Activated T-cell treated with anti-CD3 and anti-CD28 coated beads for 24 hours (primary cell): ENCODE measurements at places on chromosomes 13 and 19.

DNA sequence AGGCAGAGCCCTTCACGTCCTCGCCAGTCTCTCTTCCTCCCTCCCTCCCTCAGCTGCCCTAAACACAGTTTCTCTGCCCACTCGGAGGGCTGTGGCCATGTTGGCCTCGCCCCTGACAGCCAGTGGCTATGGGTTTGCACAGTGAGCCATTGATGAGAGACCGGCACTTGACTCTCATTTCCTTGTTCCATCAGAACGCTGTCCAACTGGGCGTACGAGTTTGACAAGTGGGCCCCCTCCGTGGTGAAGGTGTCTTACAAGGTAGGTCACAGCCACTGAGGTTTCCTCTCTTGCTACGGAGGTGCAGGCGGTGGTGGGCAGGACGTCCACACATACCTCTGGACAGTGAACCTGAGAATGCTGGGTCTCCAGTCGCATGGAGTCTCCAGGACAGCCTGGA is 57.9 kb downstream of the SMARCA4 start:
- DNase-seq = no peak

GRCh38 chr19:22603518-22604440 is 30.3 kb upstream of the ZNF492 start:
- no peak for DNase-seq

DNA sequence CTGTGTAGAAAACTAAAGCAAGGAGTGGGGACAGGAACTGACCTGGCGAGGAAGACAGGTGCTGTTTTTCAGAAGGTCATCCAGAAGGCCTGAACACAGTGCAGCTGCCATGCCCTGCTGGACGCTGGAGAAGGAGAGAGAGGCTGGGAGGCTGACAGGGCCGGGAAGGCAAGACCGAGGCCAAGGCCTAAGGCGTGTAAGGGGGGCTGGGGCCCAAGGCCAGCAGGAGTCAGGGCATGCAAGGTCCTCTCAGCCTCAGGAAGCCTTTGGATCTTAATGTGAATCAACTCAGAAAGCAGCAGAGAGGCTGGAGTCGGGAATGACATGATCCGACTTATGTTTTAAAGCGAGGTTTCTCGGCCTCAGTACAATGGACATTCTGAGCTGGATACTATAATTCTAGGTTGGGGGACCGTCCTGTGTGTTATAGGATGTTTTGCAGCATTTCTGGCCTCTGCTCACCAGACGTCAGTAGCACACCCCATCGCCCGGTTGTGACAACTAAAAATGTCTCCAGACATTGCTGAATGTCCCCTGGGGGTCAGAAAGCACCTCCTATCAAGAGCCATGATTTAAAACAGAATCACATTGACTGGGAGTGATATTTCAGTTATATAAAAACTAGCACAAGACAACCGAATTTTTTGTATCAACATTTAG is 530.4 kb downstream of the MYO16 start:
- no peak for DNase-seq

DNA sequence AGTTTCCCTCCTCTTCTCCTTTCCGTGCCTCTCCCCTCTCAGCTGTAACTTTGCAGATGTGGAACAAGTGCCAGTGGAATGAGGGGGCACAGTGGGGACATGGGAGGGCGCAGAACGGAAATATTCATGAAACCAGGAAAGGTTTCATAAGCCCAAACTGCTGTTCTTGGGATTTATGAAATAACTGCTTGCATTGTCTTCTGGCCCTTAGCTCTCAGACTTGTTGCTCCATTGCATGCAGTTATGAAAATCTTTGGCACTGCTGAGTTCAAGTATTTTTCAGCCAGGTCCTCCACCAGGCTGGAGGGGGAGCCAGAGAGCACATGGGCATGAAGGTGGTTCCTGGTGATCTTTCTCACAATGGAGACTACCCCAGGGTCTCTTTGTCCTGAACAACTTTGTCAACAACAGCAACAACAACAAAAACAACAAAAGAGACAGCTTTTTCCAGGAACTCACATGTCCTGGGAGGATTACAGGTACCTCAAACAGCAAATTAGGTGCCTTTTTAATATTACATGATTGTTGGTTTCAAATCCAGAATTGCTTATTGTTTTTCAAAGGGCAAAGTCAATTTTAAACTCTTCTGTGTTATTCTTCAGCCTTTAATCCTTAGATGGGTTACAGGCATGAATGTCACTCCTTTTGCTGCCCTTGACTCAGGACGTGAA is 1.5 kb downstream of the RGCC start:
- peak; percentile 52 for DNase-seq

GRCh38 chr13:50451609-50452008 is 391.9 kb downstream of the DLEU7 start:
- no peak for DNase-seq

- DNase-seq = no peak
These were observed 615.4 kb upstream of the MIR17HG start for GRCh38 chr13:90732049-90732448.

GRCh38 chr19:52566588-52566987 is 3.5 kb upstream of the ZNF701 start:
- no peak for DNase-seq

DNA sequence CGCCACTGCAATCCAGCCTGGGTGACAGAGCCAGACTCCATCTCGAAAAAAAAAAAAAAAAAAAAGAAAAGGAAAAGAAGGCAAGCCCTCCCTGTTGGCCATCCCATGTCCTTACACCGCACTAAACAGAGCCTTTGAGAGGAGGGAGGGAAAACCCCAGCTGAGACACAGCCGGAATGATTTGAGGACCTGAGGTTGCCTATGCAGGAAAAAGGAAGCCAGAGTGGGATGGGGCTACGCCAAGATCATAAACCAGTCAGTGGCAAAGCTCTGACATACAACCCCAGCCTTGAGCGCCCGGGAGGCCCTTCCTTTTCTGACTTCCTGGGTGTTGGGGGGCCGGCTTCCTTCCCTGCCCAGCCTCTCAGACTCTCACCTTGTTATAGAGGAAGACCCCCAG is 12.5 kb upstream of the CHERP start:
- DNase-seq = no peak

GRCh38 chr19:52600639-52601024 is 30.5 kb downstream of the ZNF701 start:
- no peak for DNase-seq

GRCh38 chr13:111962431-111962891 is 104.5 kb upstream of the SOX1 start:
- no peak for DNase-seq

DNA sequence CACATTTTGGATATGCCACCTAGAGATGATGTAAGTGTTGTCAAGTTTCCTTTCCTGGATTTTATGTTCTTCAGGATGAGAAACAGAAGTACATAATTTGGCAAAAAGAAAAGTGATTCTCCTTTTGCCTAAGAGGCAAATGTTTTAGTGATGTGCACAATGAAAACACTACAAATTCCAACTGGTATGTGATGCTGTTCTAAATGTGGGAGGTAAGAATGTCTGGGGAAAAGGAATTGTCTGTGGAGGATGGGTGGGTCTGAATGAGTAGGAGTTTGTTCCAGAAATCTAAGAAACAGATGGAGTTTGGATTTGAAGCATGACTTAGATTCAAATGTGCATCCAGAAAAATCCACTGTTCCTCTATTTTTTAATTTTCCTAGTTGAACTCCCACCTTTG is 473.6 kb upstream of the SPRY2 start:
- DNase-seq = no peak

GRCh38 chr19:16714702-16715287 is 4.9 kb upstream of the NWD1 start:
- peak; percentile 23 for DNase-seq

GRCh38 chr13:35714588-35715377 is 238.3 kb upstream of the MAB21L1 start:
- no peak for DNase-seq

DNA sequence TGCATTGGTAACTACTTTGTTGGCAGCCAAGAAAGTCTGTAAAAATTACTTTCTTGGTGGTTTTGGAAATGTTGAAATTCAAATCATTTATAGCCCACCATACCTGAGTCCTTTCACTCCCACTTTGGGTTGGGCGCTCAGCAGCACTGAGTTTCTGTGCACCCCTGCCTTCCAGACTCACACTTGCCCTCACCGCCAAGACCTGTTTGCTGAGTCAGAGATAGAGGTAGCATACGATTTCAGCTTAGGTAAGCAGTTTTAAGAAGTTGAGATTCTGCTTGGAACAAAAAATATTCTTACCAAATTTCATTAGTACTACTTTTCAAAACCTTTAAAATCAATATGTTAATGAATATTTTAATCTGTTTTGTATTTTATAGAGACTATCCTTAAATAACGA is 12.6 kb downstream of the MPHOSPH8 start:
- no peak for DNase-seq

DNA sequence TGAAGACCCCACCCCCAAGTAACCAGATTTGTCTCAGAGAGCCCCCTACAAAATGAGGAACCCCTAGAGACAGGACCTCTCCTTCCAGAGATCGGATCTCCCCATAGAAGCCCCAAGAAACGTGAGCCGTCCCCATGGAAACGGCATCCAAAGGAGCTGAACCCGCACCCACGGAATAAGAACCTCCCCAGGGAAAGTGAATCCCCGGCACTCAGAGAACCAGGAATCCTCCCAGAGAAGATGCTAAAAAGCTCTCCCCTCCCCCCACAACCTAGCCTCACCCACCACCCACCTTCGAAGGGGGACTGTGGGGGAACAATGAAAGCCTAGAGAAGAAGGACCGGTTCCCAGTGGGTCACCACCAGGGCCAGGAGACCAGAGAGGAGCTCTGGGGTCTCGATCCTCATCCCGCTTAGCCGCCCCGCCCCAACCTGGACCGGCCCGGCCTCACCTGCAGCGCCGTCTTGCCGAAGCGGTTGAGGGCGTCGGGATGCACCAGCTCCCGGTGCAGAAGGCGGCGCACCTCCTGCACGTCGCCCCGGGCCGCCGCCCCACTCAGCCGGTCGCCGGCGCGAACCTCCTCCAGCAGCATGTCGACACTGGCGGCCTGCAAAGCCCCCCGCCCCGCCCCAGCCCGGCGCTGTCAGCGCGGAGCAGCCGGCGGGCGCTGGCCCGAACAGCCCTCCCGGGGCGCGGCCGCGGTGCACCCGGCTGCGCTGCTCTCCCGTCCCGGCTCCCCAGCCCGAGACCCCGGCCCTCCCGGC is 535 bp downstream of the CDKN2D start:
- peak; percentile 37 for DNase-seq

DNA sequence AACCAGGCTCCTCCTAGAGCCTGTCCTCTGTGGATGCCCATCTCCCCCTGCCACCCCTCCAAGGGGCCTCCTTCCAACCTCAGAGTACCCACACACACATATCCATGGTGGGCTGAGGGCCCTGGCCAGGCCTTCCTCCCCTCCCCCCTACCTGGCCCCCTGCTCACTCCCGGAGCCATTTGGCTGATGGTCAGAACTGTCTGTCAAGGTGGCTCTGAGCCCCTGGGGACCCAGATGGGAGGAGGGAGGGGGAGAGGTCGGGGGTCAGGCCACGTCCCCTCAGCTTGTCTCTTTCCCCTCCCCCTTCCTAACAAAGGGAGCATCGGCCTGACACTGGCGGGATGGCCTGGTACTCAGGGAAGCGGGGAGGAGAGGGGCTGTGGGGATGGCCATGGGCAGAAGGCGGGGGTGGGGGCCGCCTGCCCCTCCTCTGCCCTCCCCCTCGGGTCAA is 18.7 kb upstream of the POU2F2 start:
- no peak for DNase-seq

DNA sequence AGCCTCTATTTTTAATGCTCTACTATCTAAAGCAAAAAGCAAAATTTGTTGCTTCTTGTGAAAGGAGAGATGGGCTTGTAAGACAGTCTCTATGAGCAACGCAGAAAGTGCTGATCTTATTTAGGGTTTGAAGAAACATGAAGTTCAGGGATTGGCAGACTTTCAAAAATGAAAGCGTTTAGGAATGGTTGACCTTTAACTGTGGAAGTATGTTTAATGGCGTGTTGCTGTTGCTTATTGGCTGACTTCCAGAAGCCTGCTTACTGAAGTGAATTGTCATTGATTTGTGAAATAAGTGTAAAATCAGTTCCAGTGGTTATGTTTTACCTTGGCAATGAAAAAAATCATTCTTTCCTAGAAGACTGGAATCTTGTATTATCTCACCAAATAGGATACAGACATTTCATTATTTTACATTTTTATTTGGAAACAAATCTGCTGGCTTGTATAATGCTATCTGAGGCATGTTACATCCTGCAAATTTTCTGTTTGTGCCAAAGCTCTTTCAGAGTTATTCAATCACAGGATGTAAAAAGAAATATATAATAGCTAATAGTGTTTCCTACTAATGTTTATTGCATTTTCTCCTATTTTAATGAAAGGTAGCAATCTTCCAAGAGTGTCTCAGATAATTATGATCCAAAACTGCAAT is 221.3 kb upstream of the SLITRK6 start:
- no peak for DNase-seq

DNA sequence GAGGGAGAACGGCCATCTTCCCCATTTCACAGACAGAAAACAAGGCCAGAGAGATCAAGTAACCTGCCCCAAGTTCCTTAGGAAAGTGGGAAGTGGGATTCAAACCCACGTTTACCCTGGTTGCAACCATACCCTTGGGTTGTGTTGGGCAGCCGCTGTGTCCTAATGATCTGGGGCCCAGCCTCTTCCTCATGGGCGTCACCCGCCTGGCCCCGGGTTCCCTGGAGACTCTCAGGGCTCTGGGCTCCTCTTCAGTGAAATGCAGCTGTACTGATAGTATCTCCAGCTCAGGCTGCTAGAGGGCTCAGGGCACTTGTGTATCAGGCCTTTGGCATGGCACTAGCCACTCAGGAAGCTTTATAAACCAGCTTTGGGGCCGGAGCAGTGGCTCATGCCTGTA is 9.8 kb downstream of the TMED1 start:
- DNase-seq = no peak

DNA sequence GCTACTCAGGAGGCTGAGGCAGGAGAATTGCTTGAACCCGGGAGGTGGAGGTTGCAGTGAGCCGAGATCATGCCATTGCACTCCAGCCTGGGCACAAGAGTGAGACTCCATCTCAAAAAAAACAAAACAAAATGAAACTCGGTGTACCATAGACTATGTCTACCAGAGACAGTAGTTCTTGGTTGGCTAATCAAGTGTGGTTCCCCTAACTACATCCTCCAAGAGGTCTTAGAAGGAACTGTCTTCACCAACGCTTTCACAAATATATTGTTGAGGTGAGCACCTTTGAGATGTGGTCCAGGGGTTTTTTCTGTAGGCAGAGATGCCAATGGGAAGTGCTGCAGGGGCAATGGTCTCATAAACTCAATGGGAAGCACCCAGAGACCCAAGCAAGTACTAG is 48.0 kb downstream of the RFC3 start:
- DNase-seq = no peak

DNA sequence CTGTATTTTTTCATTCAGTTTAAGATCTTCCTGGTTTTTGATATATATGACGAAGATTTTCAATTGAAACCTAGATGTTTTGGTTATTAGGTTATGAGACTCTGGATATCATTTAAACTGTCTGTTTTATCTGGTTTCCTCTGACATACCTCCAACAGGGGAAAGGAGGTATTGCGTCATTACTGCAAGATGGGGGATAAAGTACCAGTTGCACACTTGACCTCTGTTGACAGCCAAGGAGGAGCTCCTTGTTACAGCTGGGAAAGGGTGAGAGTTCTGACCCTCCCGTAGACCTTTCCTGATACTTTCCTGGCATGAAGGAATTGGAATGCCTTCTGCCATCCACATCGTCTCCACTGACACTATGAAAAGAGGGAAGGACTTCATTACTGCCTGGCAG is 82.0 kb upstream of the SHISA2 start:
- no peak for DNase-seq
